ENCODE measurements at places on chromosomes 5 and 9.

- H3K36me3 ChIP-seq, result no peaks in the 10 kb centered on the region
- peaks cover 8% of the 10 kb centered on the region for H3K4me1 ChIP-seq
- H3K4me3 ChIP-seq, result no peak overlapping the region
- no peak for DNase-seq
- H3K27me3 ChIP-seq, result no peaks in the 10 kb centered on the region
Observed at GRCh38 chr9:38000332-38000731, 68.7 kb downstream of the SHB start.

- DNase-seq, result no peak
- H3K27ac ChIP-seq, result no peak overlapping the region
- peaks cover 29% of the 10 kb centered on the region for H3K27me3 ChIP-seq
- no peak overlapping the region for H3K4me3 ChIP-seq
Observed at GRCh38 chr5:123051206-123051605, 14.7 kb upstream of the PPIC start.

DNA sequence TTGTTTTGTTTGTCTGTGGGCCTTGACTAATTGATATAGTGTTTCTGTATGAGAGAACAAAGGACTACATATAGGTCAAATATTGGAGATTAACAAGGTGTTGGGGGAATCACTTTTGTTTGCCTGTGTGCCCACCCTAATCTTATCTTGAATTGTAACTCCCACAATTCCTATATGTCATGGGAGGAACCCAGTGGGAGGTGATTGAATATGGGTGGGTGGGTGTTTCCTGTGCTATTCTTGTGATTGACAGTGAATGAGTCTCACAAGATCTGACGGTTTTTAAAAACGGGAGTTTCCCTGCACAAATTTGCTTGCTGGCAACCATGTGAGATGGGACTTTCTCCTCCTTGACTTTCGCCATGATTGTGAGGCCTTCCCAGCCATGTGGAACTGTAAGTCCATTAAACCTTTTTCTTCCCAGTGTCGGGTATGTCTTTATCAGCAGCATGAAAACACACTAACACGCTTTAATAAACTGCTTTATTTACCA lies 64.9 kb upstream of the HSPB3 start:
- H3K27ac ChIP-seq, result no peak overlapping the region
- H3K4me3 ChIP-seq, result no peak overlapping the region
- no peaks in the 10 kb centered on the region for H3K27me3 ChIP-seq
- no peak for DNase-seq
- no peaks in the 10 kb centered on the region for H3K36me3 ChIP-seq
- no peaks in the 10 kb centered on the region for H3K4me1 ChIP-seq

GRCh38 chr9:131715906-131716305 lies 24.0 kb downstream of the RAPGEF1 start:
- no peak overlapping the region for H3K4me3 ChIP-seq
- no peaks in the 10 kb centered on the region for H3K27me3 ChIP-seq
- H3K4me1 ChIP-seq, result peaks cover 85% of the 10 kb centered on the region
- no peak overlapping the region for H3K27ac ChIP-seq
- DNase-seq, result no peak
- no peaks in the 10 kb centered on the region for H3K36me3 ChIP-seq

DNA sequence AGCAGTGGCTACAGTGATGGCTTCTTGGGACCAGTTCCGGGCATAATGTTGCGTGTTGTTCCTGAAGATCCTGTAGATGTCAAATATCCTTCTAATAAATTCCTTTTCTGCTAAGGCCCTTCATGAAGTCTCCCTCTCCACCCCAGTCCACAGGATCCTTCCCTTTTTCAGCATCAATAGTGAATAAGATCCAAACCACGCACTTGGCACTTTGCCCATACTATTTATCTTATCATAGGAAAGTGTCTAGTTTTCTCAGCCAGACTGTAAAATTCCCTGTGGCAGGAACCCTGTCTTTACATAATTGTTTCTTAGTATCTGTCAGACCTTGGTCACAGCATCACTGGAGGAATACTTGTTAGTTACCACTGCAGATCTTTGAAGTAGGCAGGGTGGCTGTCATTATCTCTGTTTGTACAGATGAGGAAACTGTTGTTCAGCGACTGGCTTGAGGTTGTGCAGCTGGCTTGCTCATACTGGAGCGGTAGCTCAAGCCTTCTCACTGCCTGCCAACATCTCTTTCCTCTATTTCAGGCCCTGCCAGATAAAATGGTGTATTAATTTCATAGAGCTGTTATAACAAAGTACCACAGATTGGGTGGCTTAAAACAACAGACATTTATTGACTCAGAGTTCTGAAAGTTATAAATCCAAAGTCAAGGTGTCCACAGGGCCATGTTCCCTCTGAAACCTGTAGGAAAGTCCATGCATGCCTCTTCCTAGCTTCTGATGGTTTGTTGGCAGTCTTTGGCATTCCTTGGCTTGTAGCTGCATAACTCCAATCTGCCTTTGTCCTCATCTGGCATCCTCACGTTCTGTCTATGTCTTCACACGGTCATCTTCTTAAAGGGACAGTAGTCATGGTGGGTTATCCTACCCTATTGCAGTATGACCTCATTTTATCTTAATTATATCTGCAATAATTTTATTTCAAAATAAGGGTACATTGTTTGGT lies 33.5 kb upstream of the APC start:
- no peaks in the 10 kb centered on the region for H3K36me3 ChIP-seq
- no peak overlapping the region for H3K4me3 ChIP-seq
- H3K4me1 ChIP-seq, result peaks cover 11% of the 10 kb centered on the region
- H3K27me3 ChIP-seq, result no peaks in the 10 kb centered on the region
- DNase-seq, result no peak

- H3K27me3 ChIP-seq, result peaks cover 23% of the 10 kb centered on the region
- no peak overlapping the region for H3K4me3 ChIP-seq
- no peaks in the 10 kb centered on the region for H3K4me1 ChIP-seq
- no peak for DNase-seq
- H3K36me3 ChIP-seq, result no peaks in the 10 kb centered on the region
- H3K27ac ChIP-seq, result no peak overlapping the region
Observed at GRCh38 chr5:133564921-133565565, 47.3 kb downstream of the FSTL4 start.

DNA sequence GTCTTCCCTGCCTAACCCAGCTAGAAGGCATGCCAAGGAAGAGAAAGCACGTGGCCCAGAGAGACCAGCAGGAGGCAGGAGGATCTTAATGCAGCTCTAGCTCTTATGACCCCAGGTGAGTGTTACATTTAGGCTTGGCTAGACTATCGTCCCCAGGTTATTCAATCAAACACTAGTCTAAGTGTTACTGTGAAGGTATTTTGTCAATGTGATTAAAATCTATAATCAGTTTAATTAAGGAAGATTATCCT lies 483.7 kb downstream of the BNC2 start:
- H3K27ac ChIP-seq, result no peak overlapping the region
- peaks cover 2% of the 10 kb centered on the region for H3K27me3 ChIP-seq
- DNase-seq, result no peak
